HS-27A (cell line): ENCODE measurements at places on chromosomes 16 and 17.

DNA sequence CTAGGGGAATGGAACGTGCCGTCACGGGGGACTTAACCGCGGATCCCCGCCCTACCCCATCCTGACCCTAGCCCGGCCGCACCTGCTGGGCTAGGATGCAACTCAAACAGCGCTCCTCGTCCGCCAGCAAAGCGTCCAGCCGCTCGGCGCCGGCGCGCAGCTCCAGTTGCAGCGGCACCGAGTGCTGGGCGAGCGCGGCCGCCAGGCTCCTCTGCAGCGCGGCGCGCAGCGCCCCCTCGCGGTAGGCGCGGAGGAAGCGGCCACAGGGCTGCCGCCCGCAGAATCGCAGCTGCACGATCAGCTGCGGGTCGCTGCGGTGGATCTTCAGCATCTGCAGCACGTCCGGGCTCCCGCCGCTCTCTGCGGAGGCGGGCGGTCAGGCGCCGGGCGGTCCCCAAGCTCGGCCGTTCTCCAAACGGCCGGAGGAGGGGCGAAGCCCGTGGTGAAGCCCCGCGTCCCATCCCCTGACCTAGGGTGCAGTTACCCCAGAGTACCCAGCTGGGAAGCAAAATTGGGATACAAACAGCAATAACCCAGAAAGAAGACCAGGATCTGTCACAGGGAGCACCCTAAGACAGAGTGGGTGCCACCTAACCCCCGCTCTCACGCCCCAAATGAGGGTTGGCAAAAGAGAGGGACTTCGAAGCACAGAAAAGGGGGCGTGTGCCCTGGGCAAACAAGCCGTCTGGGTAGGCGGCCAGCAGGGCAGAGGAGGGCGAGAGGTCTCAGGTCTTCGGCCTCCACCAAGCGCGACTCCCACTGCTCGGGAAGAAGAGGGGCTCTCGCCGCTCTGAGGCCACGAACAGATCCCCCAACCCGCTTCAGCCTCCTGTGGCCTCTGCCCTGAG lies 4.2 kb downstream of the TRADD start:
- no peak for DNase-seq

- DNase-seq, result no peak
Measured at GRCh38 chr17:68809148-68809547, 146.0 kb downstream of the ABCA8 start.

DNA sequence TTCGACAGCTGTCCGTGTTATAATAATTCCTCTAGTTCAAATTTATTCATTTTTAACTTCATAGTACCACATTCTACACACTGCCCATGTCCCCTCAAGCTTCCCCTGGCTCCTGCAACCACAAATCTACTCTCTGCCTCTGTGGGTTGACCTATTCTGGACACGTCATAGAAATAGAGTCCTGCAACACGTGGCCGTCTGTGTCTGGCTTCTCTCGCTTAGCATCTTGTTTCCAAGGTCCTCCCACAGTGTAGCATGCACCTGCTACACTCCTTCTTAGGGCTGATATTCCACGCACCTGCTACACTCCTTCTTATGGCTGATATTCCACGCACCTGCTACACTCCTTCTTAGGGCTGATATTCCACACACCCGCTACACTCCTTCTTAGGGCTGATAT lies 16.5 kb downstream of the SCGB1C2 start:
- no peak for DNase-seq

GRCh38 chr16:67326472-67327309 lies at the start of the genes KCTD19 and LRRC36:
TSS of gene KCTD19 (minus strand) at chr16:67326741. CDS start at chr16:67326707, 34 bp downstream.
TSS of gene LRRC36 (plus strand) at chr16:67326815. CDS start at chr16:67326863, 48 bp downstream.
- no peak for DNase-seq

DNA sequence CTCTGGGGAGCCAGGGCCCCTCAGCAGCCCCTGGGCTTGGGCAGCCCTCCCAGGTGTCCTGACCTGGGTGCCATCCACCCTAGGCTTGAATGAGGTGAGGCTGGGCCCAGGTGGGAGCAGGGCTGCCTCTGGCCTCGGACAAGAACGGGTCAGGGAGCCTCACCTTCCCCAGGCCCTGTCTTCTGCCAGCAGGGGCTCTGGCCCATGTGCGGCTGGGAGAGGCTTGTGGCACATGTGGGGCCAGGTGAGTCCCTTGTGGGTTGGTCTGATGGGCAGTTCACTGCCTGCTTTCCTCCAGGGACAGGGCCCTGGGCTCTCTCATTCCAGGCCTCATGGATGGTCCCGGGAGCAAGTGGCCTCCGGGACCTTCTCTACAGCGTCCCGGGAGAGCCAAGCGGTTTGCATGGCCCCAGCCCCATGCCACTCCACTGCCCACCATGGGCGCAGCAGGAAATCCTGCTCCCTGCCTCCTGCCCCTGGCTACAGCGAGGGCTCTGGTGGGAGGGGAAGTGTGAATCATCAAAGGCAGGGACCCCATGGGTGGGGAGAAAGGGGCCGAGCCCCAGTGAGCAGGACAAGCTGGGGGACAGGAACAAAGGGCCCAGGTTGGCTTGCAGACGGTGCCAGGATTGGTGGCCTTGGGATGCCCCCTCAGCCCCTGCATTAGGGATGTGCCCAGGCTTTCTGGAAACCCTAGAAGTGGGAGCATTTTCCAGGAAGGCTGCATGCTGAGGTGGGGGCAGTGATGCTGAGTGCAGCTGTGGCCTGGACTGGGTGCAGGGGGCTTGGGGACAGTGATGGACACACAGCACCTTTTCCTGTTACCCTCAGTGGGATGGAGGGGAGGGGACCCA lies 12.2 kb downstream of the VASN start:
- DNase-seq, result no peak

GRCh38 chr16:88341551-88342290 lies 41.0 kb upstream of the ZNF469 start:
- DNase-seq, result no peak
